ENCODE measurements at places on chromosomes 6 and 20.

DNA sequence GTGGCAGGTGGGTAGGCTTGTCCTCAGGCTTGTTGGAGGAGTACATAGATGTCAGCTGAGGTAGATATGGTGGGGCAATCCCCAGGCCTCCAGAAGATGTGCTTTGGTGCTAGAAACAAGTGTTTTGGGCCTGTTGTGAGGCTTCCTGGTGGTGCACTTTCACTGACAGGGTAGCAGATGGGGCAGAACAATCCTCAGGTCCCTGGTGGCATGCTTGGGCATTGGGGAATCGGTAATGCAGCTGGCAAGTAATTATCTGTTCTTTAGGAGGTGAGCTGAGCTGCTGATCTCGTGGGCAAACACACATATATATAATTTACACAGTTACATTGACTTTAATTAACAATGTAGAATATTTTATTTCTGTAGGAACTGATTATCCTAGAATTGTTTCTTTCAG is 458.7 kb downstream of the BMP2 start:
- no peak for DNase-seq

GRCh38 chr6:31356216-31356945 is 598 bp downstream of the HLA-B start:
- DNase-seq = peak; percentile 18

DNA sequence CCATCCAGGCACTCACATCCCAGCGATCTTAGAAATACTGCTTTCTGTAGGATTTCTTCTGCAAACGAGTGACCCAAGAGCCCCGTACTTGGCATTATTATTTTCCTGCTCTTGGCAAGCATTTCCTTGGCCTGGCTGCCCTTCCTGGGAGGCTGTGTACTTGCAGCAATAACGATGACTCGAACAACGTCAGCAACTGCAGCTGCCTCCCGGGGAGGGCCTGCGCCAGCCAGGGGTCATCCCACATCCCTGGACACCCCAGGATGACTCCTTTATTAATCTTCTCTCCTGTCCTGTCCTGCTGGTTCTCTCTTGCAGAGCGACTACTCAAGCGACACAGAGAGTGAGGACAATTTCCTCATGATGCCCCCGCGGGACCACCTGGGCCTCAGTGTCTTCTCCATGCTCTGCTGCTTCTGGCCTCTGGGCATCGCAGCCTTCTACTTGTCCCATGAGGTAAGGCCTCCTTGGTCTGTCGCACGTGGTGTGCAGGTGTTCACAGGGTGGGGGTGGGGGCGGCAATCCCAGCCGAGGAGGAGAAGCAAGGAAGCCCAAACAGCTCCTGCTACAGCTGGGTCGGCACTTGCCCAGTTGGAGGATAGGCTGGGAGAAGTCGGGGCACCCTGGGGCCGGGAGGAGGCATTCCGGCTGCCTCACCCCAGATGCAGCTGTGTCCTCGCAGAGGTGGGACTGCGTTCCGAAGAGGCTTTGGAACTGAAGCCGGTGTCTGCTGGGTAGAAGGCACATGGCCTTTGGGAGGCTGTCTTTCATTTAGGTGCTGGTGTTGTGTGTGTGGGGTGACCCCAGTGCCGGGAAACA is 115.3 kb downstream of the SYNDIG1 start:
- DNase-seq = no peak

GRCh38 chr6:143620447-143620846 is 57.3 kb upstream of the PHACTR2 start:
- no peak for DNase-seq

DNA sequence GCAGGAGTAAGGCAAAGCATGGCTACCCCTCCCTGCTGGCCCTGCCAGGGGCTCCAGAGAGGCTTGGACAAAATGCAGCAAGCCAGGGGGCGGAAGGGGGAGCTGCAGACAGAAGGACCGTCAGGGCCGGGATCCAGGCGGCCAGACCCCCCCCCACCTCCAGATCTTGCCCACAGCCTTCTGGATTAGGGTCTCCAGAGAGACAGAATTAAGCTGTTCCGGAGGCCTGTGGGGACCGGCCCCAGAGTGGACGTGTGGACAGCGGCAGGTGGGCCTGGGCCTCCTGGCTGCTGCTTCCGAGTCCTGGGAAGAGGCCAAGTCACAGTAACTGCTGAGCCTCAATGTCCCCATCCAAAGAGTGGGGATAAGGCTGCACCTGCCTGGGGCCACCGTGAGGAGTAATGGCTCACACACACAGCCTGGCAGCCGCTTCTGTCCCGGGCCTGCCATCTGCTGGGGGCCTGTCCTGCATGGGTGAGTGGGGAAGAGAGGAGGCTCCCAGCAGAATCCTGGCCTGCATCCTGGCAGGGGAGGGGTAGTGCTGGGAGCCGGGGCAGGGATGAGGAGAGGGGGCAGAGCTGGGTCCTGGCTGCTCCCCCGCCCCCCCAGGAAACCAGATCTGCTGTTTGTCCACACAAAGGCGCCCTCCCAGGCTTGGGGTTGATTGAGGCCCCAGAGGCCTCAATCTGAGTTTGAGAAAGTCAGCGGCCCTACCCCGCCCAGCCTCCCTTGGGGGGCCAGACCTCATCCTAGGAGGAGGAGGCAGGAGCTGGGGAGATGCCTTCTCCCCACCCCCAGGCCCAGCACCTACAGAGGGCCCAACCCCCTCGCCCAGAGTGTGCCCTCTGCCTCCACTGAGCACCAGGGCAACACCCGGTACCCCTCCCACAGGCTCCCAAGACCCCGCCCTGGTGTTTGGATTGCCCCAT is 3.9 kb downstream of the LAMA5 start:
- DNase-seq = no peak

DNA sequence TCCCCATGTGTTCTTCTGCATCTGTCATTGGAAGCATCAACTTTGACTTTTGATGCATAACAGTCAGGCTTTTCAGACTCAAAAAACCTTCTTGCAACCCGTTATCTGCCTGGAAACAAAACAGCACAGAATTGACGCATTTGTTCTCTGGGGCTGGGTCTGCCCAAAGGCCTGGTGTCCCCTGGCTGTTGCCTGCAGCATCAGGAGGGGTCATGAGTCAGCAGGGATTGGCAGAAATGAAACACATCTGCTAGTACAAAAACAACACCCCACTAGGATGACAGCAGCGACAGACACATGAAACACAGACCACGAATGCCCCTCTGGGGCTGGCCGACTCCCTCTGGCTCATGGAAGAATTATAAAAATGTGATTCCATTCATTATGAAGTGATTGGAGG is 157.6 kb upstream of the INSM1 start:
- no peak for DNase-seq

DNA sequence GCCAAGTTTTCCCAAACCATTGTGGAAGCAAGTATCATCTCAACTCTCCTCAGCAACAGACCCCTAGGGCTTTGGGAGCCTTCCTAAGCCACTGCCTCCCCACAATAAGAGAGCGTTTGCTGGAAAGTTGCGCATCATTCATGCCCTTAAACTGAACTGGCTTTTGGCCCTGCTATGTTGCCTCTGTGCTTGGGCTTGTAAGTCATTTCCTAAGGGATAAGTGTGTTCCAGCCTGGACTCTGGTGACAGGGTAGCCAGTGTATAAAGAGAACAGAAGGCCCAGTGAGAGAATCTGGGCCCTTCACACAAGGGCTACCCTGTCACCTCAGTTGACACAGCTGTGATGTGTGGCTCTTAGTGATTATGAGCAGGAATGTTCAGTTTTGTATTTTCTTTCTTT is 77.8 kb downstream of the COL9A1 start:
- DNase-seq = no peak

GRCh38 chr6:37172912-37173492 is 3.0 kb downstream of the PIM1 start:
- DNase-seq = no peak

- DNase-seq = no peak
Measured at GRCh38 chr6:112979830-112980229, 632.7 kb downstream of the RFPL4B start.

DNA sequence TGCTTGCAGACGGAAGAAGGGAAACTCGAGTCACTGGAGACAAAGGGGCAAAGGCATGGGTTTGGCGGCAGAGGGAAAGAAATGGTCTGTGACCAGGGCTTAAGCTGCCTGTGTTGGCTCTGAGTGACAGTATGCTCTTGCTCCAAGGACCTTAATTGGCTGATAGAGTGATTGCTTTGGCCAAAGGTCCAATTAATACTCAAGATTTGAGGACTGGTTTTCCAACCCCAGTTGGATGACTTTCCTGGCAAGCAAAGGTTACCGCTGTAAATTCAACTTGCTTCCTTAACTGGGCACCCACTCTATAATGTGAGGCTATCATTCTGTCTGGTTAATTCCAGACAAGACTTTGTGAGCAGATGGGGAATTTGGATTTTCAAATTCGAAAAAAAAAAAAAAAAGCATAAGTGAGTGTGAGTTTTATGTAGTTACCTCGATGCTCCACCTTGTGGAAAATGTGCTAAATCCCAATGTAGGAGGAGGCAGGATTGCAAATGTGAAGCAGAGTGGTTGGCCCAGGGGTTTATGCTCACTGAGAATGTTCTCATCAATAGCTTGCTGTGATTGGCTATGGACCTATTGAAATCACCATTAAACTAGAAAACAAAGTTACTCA is 150.7 kb upstream of the GMDS start:
- DNase-seq = no peak

DNA sequence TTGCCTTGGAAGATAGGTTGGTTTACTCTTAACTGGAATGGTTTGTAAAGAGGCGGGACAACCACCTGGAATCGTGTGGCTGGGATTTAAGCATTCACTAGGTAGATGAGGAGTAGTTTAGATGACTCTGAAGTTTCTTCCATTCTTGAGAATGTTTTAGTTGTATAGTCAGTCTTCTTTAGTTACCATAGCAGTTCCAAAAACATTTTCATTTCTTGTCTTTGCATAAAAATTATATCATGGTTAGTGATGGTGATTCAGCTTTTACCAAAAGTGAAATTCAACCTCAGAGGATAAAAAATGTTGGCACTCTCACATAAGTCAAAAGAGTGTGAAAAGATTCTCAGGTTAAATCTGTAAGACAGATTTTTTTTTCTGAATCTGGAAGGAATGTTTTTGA is 70.3 kb downstream of the SMAP1 start:
- DNase-seq = no peak

- DNase-seq = peak; percentile 40
Measured at GRCh38 chr6:710601-711571, 17.9 kb upstream of the EXOC2 start.

DNA sequence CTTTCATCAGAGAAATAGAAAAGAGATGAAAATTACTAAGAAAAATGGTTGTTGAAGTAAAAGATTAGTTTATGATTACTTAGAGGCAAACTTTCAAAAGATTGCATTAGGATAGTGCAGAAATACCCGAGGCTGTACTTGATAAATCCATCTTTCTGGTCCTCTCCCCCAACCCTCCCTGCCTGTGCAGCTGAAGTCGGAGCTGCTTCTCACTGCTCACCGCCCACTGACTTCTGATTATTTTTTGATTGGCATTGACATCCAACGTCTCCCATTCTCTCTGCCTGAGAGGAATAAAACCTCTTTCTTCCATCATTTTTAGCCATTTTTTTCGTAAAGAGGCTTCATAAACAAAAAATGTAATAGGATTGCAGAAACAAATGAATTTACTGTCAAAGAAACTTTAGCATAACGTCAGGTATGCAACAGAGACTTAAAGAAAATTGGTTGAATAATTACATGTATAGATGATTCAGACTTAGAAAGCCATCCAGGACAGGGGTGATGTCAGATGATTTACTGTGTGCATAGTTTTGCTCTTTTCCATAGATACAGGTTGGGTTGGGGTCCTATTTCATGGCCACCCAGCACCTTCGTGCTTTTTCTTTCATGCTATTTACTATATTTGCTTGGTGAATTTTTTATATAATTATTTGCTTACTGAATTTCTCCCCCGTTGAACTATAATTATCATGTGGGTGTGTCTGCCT is 53.6 kb upstream of the EDN3 start:
- DNase-seq = no peak

DNA sequence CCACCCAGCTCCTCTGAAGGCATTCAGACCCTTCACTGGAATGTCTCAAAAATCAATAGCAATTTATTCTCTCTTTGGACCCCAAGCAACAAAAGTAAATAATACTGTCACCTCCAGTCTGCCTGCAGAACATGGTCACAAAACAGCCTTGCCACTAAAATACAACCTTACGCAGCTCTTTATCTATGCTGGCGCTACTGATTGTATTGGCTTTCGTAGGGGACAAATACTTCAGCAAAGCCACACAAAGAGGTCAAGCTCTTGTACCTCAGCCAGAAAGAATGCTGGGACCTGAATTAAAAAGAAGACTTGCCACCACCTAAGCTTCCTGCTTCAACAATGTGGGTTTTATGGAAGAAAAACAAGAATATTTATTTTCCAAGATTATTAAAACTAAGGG is 57.2 kb downstream of the PRKN start:
- DNase-seq = no peak

DNA sequence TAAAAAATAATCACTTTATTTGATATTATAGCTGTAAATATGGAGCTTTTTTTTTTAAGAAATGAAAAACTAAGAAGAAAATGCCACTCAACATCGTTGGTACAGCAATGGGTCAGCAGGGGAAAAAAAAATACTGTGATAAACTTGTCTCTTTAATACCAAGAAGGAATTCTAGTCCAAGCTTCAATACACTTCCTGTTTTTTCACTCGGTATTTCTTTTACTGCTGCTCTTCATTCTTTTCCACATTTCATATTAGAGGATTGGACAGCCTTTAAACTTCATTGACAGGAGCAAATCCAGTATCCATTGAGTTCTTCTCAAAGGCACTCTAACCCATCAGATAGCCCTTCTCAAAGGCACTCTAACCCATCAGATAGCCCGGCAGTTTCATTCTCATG is 22.2 kb upstream of the EZR start:
- no peak for DNase-seq

DNA sequence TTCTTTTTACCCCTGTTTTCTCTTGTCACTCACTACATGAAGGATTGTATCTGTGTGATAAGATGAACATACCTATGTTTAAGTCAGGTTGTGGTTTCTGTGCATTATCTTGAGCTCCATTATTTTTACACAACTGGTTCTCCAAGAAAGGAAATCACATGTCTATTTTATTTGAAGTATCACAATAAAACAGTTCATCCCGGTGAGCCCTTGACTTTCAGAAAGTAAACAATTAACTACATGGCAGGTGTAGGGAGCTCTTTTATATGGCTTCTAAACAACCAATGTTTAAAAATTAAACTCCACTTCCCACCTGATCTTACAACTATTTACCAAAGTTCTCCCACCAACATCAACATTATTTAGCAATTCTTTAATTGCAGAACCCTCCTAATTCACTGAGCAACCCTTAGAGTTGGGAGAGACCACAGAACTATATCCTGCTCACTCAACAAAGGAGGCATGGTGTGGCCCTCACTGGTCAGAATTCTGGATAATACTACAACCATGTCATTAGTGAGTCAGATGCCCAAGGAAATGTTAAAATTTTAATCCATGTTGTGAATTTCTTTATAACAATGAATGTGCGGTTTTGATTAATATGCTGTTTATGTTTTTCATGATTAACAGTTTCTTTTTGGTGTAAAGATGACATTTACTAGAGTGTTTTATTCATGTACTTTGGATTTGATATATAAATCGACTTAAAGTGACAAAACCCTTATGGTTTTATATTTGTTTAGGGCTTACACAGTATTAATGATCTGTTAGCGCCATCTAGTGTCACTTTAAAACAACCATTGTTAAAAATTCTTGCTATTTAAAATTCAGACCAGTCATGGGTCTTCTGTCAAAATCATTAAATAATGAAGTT is 50.0 kb upstream of the SCGN start:
- DNase-seq = no peak

- no peak for DNase-seq
Measured at GRCh38 chr20:2379511-2380229, 1.0 kb upstream of the TGM6 start.

GRCh38 chr6:127347178-127347577 is 3.8 kb upstream of the ECHDC1 start:
- DNase-seq = no peak

GRCh38 chr6:484746-485145 is 93.2 kb downstream of the IRF4 start:
- no peak for DNase-seq

GRCh38 chr6:19655744-19656143 is 181.4 kb upstream of the ID4 start:
- no peak for DNase-seq

Measured in activated effector memory CD4-positive, alpha-beta T cell treated with Interleukin-2 at 50 U/mL for 16 hours (primary cell).